Brain microvascular endothelial cell (primary cell): ENCODE measurements at places on chromosomes 6 and 20.

GRCh38 chr6:51021171-51021570 lies 202.5 kb downstream of the TFAP2B start:
- no peak for DNase-seq

DNA sequence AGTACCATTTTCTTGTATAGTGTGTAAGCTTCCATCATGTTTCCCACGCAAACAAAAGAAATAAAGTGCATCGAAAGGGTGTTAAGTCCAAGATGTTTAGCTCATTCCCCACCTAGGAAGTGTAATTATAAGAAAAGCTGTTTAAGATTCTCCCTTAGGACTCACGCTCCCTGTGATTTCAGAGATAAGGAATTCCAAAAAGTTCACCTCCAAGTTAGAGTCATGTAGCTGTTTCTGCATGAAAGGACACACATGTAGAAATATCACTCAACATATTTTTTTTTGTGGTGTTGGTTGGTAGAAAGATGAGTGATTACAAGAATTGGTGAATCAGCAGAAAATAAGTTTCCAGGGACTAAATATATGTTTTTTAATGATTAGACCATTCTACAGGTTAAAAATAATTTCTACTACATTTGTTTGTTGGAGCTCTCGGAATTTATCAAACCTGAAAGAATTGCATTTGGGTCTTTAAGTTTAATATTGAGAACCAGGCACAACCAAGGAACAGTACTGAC lies 10.4 kb downstream of the OPN5 start:
- DNase-seq, result no peak

DNA sequence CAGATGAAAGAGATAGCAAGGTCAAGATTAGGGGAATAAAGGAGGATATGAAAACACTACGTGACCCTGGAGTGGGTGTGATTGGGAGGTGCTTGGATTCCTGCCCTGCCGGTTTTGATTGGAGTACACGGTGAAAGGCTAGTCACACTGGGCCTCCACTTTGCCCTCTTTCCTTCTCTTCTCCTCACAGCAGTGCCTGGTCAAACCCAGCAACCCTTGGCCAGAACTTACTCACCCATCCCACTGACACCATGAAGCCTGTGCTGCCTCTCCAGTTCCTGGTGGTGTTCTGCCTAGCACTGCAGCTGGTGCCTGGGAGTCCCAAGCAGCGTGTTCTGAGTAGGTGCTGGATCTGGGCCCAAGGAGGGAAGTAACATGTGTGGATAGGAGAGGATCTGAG lies at the start of gene WFDC13:
Gene WFDC13 (plus strand): TSS at position 166 of the 400 bp plus-strand sequence. CDS start 86 bp downstream, at position 252.
- no peak for DNase-seq

DNA sequence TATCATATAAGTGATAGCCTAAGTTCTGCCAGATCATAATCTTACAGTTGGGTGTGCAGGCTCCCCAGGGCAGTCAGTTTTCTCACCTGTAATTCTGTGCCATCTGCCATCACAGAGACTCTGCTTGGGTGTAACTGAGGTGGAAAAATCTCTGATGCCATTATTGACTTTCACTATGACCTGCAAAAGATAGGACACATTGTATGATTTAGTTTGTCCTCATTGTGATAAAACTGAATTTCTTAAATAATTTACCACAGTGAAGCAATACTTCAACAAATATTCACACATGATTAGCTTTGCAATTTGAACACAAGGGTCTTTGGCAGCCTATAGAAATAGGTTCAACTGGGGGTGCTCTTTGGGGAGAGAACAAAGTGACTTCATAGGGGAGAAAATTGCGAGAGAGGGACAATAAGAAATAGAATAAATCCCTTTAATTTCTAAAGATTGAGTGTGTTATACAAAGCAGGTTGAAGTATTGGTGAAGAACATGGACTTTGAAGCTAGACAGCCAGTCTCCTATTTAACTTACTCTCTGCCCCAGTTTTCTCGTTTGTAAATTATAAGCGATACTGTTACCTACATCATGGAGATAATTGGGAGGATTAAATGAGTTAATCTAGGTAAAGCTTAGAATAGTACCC lies 27.3 kb downstream of the FAM229B start:
- DNase-seq, result no peak

DNA sequence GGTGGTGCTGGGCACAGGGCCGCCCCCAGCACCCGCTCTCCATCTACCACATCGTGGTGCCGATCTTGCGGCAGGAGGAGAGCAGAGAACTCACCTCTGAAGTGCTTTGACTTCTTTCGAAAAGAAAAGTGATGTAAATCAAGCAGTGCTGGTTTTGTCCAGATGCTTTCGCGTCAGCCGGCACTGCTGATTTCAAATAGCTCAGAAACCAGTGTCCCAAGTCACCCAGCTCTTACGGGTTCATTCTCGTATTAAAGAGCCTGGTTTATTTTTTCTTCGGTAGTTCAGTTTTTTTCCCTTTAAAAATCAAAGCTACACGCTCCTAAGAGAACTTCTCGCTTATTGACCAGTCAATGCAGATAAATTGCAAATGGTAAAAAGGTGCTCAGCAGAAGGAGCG lies 32.1 kb downstream of the MYT1 start:
- DNase-seq, result no peak

GRCh38 chr20:46013829-46014516 lies 5.3 kb downstream of the MMP9 start:
- no peak for DNase-seq

GRCh38 chr20:24804481-24805206 lies 144.4 kb upstream of the CST7 start:
- DNase-seq, result no peak

DNA sequence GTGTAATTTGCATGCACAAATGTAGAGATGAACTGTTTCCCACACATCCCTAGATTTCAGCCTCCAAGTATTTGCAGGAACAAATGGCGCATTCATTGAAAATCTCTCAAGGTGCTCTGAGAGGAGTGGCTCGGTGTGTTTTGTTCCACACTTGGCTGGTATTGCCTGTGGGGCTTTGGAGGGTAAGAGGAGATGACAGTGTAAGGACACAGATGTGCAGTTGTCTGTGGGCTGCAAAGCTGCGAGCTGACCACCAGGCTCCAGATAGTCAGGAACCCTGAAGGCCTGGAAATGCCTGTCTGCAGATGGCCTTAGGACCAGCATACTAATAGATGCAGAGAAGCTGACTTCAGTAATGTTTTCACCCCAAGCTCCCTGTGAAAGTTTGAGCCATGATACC lies 57.7 kb upstream of the PBOV1 start:
- DNase-seq, result no peak
